ENCODE measurements at places on chromosomes 3 and 15.

DNA sequence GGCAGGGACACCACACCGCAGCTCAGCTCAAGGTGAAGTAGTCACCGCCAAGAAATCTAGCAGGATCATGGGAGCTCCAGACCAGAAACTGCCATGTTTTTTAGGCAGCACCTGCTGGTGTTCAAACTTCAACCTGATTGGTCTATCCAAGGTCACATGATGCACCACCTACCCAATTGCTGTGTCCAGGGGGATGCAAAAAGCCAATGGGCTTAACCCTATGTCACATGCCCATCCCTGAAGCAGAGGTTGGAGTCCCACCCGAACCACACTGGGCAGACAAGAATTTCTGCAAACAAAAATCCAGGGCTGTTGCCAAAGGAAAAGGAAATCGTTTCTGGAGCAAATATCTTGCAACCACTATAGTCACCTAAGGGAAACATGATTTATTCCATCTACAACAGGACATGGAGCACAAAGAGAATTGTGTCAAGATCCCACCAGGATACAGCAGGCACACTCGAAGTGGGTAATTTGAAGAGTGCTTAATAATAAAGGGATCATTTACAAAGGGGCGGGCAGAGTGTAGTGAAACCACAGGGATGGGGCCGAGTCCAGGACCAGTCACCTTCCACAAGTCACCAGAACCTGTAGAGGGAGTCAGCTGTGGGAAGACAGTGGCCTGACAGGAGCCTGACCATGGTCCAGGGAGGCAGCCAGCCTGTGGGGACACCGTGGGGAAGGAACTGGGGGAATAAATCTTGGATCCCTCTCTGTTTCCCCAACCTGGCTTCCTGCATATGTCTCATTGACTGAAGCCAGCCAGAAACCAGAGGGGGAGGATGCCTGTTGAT lies 34.2 kb upstream of the TSEN2 start:
- DNase-seq = no peak

- peak; percentile 60 for DNase-seq
Observed at GRCh38 chr15:40367686-40368611, 9.9 kb downstream of the DISP2 start.

GRCh38 chr15:33243869-33244268 lies 49.4 kb upstream of the FMN1 start:
- no peak for DNase-seq

- DNase-seq = no peak
Observed at GRCh38 chr3:12856626-12857025, 15.3 kb upstream of the RPL32 start.

DNA sequence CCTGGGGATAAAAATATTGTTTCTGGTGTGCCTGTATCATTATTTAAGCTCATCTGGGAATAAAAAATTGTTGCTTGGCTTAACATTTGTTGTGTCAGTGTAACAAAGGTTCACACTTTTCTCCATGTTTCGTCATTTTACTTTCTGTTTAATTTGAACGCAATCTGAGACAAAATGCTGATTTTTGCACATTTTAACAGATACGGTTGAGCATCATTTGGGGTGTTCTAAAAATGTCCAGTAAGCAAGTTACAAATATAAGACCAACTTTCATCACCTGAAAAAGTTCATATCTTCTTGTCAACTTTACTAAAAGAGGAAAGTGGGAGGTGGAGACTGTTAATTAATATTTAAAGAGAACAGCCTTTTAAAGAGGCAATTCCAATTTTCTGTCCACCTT lies 134.8 kb upstream of the CNTN4 start:
- no peak for DNase-seq

DNA sequence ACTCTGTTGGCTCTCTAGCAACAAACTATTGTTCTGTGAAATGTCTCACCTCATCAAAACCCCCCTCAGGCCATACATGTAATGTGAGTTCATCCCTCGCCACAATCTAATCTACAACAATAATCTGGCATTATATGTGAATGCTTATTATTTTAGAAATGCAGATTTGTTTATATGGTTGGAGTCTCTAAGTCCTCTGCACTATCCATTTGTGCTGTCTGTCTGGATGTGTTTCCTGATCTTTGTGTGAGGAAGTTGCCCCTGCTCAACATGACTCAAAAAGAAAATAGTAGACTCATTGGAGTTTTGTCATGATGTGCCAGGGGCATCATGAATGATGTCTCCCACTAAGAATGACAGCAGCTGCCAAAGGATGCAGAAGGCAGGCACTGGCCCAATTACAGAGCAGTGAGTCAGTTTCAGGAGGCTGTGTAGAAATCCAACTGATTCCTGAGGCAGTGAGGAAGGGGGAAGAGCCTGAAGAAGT lies 161.6 kb upstream of the PDZRN3 start:
- DNase-seq = peak; percentile 64

DNA sequence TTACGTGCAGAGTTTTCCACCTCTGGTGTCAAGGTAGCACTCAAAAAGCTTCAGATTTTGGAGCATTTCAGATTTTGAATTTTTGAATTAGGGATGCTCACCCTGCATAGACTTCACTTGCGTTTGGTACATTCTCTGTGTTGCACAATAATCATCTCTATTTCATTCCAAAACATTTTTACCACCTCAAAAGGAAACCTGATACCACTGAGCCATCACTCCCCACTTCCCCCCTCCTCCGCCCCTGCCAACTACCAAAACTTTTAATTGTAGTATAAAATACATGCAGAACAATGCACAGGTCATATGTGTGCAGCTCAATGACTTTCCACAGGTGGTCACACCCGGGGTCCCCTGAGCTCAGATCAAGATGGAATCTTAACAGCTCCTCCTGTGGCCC lies 208.8 kb downstream of the SV2B start:
- no peak for DNase-seq

- no peak for DNase-seq
Observed at GRCh38 chr3:65347166-65347565, 659.4 kb upstream of the ADAMTS9 start.

DNA sequence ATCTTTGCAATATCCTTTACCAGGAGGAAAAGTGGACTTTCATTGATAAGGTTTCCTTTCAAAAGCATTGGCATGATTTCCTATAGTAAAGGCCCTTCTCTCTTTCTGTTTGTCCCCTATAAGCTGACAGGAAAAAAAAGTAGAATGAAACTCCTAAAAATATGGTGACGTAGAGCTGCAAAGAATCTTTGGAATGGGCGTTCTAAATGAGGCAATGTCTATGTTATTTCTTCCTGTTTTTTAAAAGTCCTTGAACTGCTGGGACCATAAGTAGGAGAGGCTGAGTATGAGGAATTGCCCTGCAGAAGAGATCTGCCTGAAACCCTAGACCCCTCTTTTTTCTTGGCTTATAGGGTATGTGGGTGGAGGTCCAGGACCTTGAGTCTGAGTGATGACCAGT lies 17.2 kb downstream of the ST3GAL6 start:
- DNase-seq = no peak

DNA sequence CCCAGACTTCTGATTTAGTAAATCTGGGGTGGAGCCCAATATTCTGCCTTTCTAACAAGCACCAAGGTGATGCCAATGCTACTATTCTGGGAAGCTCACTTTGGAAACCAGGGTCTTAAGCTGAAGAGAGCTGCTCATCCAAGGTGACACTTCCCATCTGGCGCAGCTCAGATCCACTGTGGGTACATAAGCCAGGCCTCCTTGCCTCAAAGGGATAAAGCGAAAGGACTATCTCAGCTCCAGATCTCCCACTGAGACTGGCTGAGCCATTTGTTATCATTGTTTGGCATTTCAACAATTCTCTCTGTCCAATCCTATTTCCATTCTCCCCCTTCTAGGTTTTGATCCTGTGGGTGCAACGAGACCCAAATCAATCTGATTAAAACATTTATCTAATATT lies 323.8 kb downstream of the GBE1 start:
- peak; percentile 37 for DNase-seq

- DNase-seq = no peak
Observed at GRCh38 chr15:41583795-41584194, 24.8 kb downstream of the TYRO3 start.
